GM12865 (cell line): ENCODE measurements at places on chromosomes 2 and 18.

- no peak for DNase-seq
Observed at GRCh38 chr2:46661526-46661925, 182.2 kb downstream of the TMEM247 start.

DNA sequence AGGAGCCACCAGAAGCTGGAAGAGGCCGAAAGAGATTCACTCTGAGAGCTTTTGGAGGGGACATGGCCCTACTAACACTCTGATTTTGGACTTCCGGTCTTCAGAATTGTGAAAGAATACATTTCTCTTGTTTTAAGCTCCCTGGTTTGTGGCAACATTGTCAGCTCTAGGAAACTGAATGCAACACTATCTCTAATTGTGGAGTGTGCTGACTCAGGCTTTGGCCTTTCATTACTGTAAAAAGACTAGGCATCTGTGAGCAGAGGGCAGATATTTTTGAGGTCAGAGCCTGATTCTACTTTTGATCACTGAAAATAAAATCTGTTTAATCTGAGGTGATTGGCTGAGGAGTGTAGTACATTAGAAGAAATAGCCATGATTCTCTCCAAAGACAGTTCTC is 185.4 kb upstream of the FAM98A start:
- DNase-seq = no peak

DNA sequence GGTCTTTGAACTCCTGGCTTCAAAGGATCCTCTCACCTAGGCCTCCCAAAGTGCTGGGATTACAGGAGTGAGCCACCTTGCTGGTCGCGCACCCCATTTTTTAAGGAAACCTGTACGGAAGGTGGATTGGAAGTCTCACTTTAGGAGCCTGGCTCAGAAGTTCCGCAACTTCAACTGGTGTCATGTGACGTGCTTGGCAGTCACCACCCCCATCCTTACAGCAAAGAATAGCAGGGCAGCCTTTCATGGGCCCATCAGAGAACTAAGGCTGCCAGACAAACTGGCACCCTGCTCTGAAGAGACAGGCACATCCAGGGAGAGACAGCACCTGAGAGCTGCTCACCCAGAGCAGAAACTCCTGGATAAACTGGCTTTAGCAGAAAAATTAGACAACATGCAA is 3.3 kb upstream of the SLC66A2 start:
- no peak for DNase-seq

GRCh38 chr18:48036226-48036625 is 105.8 kb upstream of the SMAD2 start:
- no peak for DNase-seq

- DNase-seq = no peak
Observed at GRCh38 chr18:28707006-28707405, 530.1 kb upstream of the CDH2 start.

GRCh38 chr2:174158003-174158402 is 90.3 kb downstream of the OLA1 start:
- DNase-seq = peak; percentile 65
